Cardiac fibroblast (primary cell): ENCODE measurements at places on chromosomes 3 and 15.

- DNase-seq, result no peak
Observed at GRCh38 chr15:61169275-61169903, 59.7 kb downstream of the RORA start.

- DNase-seq, result peak; percentile 90
Observed at GRCh38 chr3:51538459-51539290, at the start of gene RAD54L2. TSS of gene RAD54L2 (plus strand) at chr3:51538719. CDS start at chr3:51590421, 51,702 bp downstream.

DNA sequence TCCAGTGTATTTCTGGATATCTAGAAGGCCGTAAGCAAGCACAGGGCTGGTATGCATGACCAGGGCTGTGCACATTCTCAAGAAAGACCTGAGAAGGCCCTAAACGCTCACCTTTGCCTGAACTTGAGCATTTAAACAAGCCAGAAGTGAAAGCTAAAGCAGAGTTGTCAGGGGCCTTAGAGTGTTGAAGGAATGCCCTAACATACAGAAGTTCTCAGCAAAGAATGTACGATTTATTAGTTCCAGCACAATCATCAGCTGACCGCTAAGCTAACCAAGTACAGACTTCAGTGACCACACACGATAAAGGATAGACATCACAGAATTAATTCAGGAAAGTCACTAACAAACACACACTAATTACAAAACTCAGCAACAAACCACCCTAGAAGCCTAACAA is 8.7 kb downstream of the HLTF start:
- no peak for DNase-seq

- peak; percentile 65 for DNase-seq
Observed at GRCh38 chr3:197216914-197217313, 81.5 kb downstream of the DLG1 start.

GRCh38 chr15:98405013-98405412 is 243.3 kb upstream of the IGF1R start:
- no peak for DNase-seq

GRCh38 chr3:56468184-56469106 is at the start of gene ERC2:
TSS of gene ERC2 (minus strand) at chr3:56468467.
- DNase-seq, result peak; percentile 31
